CD4-positive, alpha-beta T cell treated with Interferon alpha-2 for 1 hour (primary cell): ENCODE measurements at places on chromosomes 6 and 20.

GRCh38 chr6:39338397-39338796 is 15.9 kb upstream of the KCNK16 start:
- DNase-seq = no peak

DNA sequence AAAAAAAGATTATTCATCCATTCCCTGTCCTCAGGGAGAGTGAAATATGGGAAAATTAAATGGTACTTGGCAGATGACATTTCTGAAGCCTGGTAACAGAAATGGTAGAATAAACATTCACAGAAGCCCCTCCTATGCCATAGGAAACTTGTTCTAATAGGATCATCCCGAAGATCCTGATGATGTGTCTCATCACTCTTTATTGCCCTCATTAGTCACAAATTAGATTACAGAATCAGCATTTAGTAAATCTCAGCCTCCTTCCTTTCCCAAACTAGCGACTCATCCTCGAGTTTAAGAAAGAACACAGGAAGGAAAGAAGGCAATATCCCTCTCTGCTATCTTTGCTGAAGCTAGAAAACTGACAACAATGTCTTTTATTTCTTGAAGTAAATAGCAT is 154.4 kb downstream of the TMEM200A start:
- no peak for DNase-seq

GRCh38 chr20:58567437-58567836 is 52.2 kb upstream of the APCDD1L start:
- no peak for DNase-seq

DNA sequence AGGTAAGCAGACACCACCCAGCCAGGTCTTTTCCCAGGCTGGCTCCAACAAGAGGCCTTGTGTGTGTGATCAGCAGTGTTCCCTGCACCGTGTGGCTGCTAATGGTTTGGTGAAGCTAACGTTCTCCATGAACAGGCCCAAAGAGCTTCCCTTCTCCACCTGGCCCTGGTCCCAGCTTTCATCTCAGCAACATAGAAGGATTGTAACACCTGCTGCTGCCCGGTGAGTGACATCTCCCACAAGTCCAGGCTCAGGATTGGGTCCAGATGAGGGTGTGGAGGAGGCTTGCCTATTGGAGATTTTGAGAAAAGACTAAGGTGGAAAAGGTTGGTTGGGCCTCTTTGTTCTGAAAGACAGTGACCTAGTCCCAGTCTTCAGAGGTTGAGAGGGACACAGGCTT is 89.6 kb downstream of the TMEM242 start:
- DNase-seq = no peak

GRCh38 chr6:53358440-53359094 is 9.8 kb upstream of the ELOVL5 start:
- peak; percentile 47 for DNase-seq

DNA sequence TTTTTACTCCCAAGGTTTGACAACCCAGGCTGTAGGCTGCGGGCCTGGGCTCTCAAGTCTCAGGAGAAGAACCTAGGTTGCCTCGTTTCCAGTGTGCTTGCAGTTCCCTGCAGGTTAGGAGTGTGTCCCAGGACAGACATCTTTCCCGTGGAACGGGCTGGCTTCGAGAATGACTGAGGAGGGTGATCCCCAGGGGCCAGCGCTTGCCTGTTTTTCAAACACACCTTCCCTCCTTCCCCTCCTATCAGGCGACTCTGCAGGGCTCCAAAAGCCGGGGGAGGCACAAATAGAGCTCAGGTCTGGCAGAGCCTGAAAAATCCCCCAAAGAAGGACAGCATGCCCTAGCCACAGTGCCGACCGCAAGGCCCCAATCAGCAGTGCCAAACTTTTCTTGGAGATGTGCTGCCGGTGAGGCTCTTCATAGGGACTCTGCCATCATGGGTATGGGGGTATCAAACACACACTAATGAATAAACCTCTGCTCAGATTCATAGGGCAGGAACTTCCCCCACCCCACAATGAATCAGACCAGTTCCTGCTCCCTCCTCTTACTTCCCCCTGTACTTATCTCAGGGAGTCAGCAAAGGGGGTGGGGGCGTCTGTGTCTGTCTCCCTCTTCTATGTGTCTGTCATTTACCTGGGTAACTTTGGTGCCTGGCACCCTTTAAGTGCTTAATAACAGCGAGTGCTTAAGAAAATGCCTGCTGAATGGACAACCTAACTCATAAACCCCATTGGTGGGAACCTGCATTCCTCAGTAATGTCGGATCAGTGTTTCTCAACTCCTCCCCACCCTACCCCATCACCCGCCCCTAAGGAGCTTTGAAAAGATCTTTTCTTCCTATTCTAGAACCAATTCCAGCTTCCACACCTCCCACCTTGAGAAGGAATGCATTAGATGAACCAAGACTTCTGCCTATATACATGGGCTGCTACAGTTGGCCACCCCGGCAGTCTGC is 1.6 kb downstream of the KCNG1 start:
- no peak for DNase-seq

DNA sequence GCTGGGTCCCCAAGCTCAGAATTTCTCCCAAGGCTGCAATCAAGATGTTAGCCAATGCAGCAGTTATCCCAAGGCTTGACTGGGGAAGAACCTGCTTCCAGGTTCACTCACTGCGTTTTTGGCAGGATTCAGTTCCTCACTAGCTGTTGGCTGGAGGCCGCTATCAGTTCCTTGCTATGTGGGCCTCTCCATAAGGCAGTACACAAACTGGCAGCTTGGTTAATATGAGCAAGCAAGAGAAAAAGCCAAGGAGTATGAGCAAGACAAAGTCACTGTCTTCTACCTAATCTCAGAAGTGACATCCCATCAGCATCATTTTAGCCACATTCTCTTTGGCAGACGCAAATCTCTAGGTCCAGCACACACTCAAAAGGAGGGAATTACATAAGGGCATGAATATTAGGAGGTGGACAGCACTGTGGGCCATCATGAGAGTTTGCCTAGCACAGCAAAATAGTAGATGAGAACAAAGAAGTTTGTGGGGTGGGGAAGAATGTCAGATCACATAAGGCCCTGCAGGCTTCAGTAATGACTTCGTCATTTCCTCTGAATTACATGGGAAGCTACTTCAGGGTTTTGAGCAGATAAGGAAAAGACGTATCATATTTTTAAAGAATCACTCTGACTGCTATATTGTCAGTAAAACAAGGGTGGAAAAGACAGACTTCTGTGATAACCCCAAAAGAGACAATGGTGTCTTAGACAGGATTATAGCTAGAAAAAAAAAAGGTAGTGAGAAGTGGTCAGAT is 25.5 kb downstream of the LMBRD1 start:
- DNase-seq = no peak

- DNase-seq = no peak
Measured at GRCh38 chr6:125273965-125274364, 27.8 kb downstream of the HDDC2 start.

DNA sequence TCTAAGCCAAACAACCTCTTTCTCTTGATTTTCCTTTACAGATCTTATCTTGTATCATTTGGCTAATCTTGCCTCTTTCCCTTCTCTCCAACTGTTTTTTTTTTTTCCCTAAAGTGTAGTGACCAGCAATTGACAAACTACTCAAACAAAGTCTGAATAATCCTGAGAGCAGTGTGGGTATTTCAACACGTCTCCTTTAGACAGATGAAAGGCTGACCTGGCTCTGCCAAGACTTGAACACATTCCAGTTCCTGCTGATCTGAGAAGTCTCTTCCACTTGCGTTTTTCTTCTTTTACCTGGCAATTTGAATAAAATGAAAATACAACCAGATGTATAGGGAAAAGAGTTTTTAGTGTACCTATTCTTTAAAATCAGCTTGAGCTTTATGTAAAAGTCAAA is 168.4 kb downstream of the GJA10 start:
- DNase-seq = no peak

DNA sequence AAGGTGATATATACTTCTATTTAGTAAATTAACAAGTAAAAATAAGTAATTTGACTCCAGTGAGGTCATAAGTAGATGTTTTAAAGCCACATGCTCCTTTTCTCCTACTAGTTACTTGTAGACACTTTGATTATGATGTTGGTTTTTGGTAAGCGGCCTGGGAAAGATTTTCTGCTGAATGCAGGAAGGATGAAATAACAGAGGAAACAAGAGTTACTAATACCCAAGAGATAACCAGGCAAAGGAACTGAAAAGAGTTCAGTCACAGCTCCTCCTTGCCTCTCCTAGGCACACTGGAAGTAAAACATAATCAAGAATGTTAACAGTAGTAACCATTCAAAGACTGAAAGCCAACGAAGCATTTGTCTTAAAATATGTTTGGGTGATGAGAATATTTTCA is 203.3 kb downstream of the RNGTT start:
- no peak for DNase-seq
